ENCODE measurements at places on chromosomes 12 and 14. TPM values are rescaled to one million over a fixed set of nuclear protein-coding genes. Genes with fewer than 3 reads are reported as not detected.

The LRP1 gene
- total RNA-seq, result 277 TPM

The LRP10 gene
- 22.9 TPM for total RNA-seq

The ATG101 gene
- 22.6 TPM for total RNA-seq

The PLEKHD1 gene
- total RNA-seq, result 3.1 TPM

The DIO2 gene
- total RNA-seq, result 4.8 TPM

The CISTR gene
- total RNA-seq, result not detected

The CCDC177 gene
- 0.72 TPM for total RNA-seq

The KLHL33 gene
- total RNA-seq, result 6.3 TPM

The SETD1B gene
- total RNA-seq, result 3.4 TPM

The ATF1 gene
- total RNA-seq, result 37.1 TPM

The SDS gene
- 2.4 TPM for total RNA-seq

The SERPINA10 gene
- total RNA-seq, result 1.2 TPM

The PTGER2 gene
- 2.9 TPM for total RNA-seq

The CCDC197 gene
- total RNA-seq, result not detected

The TDRD9 gene
- total RNA-seq, result 0.96 TPM

The SLCO1B1 gene
- total RNA-seq, result not detected

- peak; percentile 72 for DNase-seq
Observed at GRCh38 chr12:118188690-118189371, 52.9 kb downstream of the PEBP1 start.

DNA sequence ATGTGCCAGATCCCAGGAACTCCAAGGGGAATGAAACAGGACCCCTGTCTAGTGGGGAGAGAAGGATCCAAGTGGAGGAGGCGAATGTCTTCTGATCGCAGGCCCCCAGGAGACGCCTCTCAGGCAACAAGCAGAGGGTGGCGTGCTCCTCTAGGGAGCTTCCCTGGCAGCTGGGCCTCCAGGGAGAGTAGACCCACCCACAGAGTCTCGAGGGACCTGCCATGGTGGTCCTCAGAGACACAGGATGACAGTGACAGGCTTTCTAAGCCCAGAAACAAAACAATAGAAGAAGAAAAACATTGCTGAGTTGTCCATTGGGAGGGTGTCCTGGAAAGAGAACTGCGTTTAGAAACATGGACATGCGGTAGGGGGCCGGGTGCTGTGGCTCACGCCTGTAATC, 140.6 kb upstream of the MAP1LC3B2 start:
- no peak for DNase-seq

- no peak for DNase-seq
Observed at GRCh38 chr12:75479963-75480461, 543 bp upstream of the GLIPR1 start.

GRCh38 chr12:55687746-55688145, 20.0 kb downstream of the ITGA7 start:
- DNase-seq, result no peak

GRCh38 chr12:103503546-103504480, 8.0 kb upstream of the C12orf42 start:
- no peak for DNase-seq

DNA sequence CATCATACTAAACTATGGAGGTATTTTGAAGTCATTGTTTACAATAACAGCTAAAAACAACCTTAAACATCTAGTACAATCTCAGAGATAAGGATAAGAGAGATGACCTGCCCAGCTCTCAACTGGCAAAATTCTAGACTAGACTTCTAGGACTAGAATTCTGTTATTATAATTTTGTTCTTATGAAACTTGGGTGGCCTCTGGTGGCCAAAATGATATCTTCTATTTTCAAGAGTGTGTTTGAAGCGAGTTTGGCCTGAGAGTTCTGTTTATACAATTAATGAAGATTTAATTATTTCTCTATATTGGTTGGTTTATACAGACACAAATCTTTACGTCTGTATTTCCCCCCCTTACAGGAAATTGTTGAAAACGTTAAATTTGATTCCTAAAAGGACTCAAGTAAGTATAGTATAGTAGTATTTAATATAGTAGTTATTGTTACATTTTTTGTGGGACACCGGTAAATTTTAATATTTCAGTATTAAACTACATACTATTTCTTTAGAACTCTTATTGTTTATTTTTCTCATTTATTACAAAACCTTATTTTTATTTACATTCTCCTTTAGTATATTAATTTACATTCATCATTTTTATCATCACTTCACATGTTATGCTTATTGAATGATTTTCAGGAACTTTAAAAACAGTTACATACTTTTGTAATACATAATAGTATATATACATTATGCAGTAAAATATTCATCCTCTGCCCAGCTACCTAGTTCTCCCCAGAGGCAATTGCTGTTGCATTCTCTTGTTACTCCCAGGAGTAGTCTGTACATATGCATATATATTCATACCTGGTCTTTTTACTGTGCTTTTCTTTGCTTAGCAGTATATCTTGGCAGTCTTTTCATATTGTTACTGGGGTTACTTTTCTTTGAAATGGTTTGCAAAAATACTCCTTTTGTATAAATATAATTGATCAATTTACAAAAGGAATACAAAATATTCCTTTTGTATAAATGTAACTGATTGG, 6.6 kb downstream of the PPHLN1 start:
- peak; percentile 55 for DNase-seq

- peak; percentile 32 for DNase-seq
Observed at GRCh38 chr12:15688202-15688736, 100.9 kb downstream of the EPS8 start.

DNA sequence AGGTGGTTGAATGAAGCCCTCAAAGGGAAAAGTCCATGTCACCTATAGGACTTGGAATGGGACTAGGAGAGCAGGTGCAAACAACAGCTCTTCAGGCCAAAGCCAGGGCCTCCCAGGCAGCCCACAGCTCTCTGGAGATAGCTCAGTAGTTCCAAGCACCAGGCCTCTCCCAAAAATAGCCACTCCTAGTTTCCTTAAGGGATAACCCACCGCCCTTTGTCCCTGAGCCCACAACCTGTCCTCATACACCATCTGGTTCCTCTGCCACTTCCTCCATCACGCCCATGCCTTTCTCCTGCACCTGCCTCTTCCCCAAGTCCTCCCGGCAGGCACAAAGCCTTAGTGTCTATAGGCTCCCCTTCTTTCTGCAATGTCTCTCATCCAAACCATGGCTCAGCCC, 2.1 kb downstream of the RAB15 start:
- no peak for DNase-seq

DNA sequence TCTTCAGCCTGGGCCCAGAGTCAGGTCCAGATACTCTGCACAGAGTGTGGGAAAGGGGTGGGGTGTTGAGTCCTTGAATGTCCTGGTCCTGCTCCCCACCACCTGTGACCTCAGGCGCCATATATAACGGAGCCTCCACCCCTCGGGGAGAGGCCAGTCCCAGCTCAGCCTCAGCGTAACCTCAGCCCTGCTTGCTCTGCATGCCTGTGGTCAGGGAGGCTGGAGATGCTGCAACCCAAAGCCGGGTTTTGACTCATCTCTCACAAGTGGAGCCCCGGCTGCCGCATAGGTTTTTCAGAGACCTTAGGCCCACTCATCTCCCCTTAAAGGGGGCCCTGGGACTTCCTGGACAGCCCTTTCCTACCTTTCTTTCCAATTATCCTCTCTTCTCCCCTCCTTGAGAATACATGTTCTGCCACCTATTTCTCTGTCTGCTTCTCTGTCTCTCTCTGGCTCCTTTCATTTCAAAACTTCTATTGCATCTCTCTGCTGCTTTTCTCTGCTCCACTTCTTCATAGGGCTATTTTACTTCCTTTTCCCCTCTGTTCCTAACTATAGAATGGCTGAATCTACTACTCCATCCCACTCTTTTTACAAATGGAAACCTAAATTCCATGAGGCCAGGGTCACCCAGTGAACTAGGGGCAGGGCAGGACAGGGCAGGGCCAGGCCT, 1.2 kb downstream of the ITGB7 start:
- peak; percentile 53 for DNase-seq

DNA sequence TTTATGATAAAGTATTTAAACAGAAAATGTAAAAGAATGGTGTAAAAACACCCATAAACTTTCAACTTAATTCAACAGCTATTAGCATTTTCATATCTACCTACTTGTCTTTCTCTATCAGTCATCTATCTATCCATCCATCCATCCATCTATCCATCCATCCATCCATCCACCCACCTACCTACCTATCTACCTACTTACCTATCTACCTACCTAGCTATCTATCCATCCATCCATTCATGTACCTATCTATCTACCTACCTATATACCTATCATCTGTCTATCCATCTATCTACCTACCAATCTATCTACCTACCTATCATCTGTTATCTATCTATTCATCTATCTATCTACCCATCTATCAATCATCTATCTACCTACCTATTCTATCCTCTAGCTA, 8.5 kb downstream of the NOS1 start:
- no peak for DNase-seq

- DNase-seq, result no peak
Observed at GRCh38 chr14:42947991-42948390, 1341.3 kb downstream of the LRFN5 start.

GRCh38 chr12:27940756-27941402, 31.7 kb downstream of the PTHLH start:
- DNase-seq, result peak; percentile 81

- DNase-seq, result no peak
Observed at GRCh38 chr14:91508105-91508504, 2.0 kb downstream of the PPP4R3A start.

DNA sequence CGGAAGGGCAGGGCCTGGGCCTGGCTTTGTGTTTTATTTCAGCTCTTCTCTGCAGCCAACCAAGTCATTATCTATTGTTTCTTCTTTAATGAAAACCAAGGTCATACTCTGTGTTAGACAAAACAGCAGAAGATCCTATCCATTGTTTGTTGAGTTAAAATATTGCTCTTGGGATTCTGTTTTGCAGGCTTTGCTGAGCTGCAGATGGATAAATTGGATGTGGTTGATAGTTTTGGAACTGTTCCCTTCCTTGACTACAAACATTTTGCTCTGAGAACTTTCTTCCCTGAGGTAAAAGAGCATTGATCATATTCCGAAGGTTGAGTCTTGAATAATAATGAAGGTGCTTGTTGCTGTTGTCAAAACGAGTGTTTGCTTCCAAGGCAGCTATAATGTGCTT, 106.6 kb downstream of the PLXNC1 start:
- no peak for DNase-seq

GRCh38 chr14:59320763-59321625, 132.5 kb downstream of the DAAM1 start:
- peak; percentile 68 for DNase-seq

GRCh38 chr14:77372304-77372841, 4.5 kb downstream of the TMED8 start:
- peak; percentile 45 for DNase-seq

DNA sequence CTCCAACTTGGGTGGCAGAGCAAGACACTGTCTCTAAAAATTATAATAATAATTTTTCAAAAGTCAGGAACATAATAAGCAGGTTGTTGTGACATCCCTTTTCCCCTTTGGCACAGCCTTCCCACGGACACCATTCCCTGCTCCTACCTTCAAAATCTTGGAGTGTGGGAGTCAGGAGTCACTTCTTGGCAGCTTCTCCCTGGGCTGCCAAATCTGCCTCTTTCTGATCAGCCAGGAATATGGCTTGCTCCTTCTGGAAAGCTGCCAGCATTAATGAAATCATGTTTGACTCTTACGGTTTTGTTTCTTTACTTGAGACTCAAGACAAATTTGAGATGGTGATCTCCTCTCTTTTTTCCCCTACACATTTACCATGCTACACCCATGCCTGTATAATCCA, 391.4 kb upstream of the SYT1 start:
- peak; percentile 9 for DNase-seq

GRCh38 chr14:21989090-21989489, 315.5 kb upstream of the OR4E1 start:
- DNase-seq, result peak; percentile 42

GRCh38 chr14:91297081-91297711, 52.7 kb upstream of the GPR68 start:
- DNase-seq, result no peak

GRCh38 chr14:73461478-73462047, 3.2 kb upstream of the NUMB start:
- no peak for DNase-seq

GRCh38 chr14:89251061-89251460, 166.0 kb downstream of the FOXN3 start:
- no peak for DNase-seq

GRCh38 chr12:29563071-29563470, 65.6 kb upstream of the OVCH1 start:
- DNase-seq, result no peak

DNA sequence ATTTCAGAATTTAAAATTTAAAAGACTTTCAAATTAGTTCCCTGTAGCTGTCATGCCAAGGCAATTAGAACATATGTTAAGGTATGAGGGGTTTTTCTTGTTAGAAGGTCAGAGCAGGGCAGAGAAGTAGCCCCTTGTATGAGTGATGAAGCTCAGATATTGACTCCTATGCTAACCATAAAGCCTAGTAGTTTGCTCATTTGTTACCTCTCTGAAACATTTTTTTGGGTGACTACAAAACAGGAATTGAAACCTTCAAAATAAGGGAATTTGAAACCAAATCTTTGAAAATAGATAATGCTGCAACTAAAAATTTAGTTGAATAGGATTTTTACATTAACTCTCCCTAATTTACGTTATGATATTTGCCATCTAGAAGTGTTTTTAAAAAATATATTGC, 333.5 kb downstream of the NAV3 start:
- no peak for DNase-seq

Measured in umbilical cord (tissue), 2 donors.